Left lung (tissue), 14 donors: ENCODE measurements at places on chromosomes 16 and 17.

- no peak overlapping the region for H3K4me3 ChIP-seq
- H3K27me3 ChIP-seq, result no peaks in the 10 kb centered on the region
- H3K27ac ChIP-seq, result no peak overlapping the region
- DNase-seq, result no peak
Measured at GRCh38 chr16:84609563-84610177, 8.2 kb downstream of the COTL1 start.

- DNase-seq, result peak; percentile 10
- peaks cover 28% of the 10 kb centered on the region for H3K4me1 ChIP-seq
- no peaks in the 10 kb centered on the region for H3K27me3 ChIP-seq
Measured at GRCh38 chr16:56851671-56852400, 13.2 kb upstream of the SLC12A3 start.

- H3K4me1 ChIP-seq, result peaks cover 8% of the 10 kb centered on the region
- peaks cover 5% of the 10 kb centered on the region for H3K36me3 ChIP-seq
- H3K27ac ChIP-seq, result no peak overlapping the region
- DNase-seq, result no peak
Measured at GRCh38 chr17:45103269-45103795, 29.0 kb downstream of the PLCD3 start.

- no peak for DNase-seq
- no peak overlapping the region for H3K27ac ChIP-seq
- no peaks in the 10 kb centered on the region for H3K4me1 ChIP-seq
- no peaks in the 10 kb centered on the region for H3K27me3 ChIP-seq
Measured at GRCh38 chr16:27722207-27722606, 172.3 kb downstream of the KATNIP start.

- peaks cover 12% of the 10 kb centered on the region for H3K36me3 ChIP-seq
- peak; percentile 14 for DNase-seq
- no peaks in the 10 kb centered on the region for H3K4me1 ChIP-seq
- H3K4me3 ChIP-seq, result no peak overlapping the region
- no peaks in the 10 kb centered on the region for H3K27me3 ChIP-seq
Measured at GRCh38 chr17:72898725-72899124, 193.8 kb downstream of the SLC39A11 start.

DNA sequence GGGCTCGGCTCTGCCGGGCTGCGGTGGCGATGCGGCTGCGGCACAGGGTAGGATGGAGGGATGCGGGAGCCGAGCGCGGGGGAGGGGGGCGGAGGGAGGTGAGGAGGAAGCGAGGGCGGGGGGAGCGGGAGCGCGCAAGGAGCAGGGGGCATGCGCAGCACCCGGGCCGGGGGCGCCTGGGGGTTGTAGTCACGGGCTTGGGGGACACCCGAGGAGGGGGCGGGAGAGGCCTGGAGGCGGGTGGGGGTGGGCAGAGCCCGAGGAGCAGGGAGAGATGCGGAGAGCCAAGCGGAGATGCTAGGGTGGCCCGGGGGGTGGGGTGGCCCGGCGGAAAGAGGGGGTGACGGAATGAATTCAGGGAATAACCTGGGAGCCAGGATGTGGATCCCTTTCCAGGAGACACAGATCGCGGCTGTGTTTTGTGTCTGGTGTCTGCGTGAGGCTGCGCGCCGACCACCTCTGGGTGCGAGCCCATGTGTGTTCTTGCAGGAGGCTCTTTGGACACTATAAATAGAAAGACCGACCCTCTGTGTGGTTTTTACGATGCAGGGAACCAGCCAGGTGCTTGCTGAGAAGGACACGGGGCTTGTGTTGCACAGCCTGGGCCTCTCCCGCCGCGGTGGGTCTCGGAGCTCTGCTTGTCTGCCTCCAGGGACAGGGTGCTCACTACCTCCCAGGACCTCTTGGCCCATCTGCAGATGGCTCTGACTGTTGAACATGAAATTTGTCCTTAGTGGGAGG lies at the start of gene STX1B:
TSS of gene STX1B (minus strand) at position 54 of the 741 bp plus-strand sequence. CDS start 242 bp downstream, outside the sequence.
- DNase-seq, result no peak
- peaks cover 38% of the 10 kb centered on the region for H3K27me3 ChIP-seq

DNA sequence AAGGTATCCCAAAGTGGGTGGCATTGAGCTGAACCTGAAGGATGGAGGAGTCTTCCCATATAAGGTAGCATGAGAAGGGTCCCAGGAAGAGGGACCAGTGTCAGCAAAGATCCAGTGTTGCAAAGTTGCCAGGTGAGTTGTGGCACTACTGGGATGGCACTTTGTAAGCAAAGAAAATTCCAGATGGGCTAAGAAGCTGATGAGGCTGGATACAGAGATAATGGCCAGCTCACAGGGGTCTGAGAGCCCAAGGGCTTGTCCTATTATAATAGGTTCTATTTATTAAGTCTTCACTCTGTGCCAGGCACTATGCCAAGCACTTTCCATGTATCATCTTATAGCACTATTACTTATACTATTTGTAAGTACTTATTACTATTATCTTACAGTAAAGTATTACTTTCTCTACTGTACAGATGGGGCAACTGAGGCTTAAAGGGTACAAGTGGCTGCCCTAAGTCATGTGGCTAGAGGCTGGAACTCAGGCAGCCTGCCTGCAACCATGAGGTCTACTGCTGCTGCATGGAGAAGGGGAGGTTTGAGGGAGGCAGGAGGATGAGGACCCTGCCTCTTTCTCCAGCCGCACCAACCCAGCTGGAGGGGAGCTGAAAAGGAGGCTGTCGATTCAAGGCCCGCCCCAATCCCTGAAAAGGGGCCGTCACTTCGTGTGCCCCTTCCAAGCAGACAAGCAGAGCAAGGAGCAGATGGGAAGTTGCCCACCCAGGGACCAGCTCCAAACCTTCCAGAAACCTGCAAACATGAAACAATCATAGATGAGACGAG lies 86.5 kb downstream of the C16orf78 start:
- no peak overlapping the region for H3K4me3 ChIP-seq
- DNase-seq, result no peak
- peaks cover 24% of the 10 kb centered on the region for H3K27me3 ChIP-seq
- H3K27ac ChIP-seq, result no peak overlapping the region

DNA sequence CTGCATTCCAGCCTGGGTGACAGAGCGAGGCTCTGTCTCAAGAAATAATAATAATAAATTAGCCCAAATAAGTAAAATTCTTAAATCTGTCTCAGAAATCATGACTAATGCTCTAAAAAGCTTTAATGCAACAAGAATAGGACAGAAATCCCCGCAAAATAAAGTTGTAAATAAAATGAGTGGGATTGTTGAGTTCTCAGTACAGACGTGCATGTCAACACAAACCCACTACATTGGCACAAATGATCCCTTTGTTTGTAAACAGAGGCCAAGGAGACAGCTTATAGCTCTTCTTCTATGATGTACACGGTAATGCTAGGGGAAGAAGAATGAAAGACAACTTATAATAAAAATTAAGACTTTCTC lies 6.0 kb downstream of the STAT5B start:
- peaks cover 3% of the 10 kb centered on the region for H3K4me1 ChIP-seq
- H3K4me3 ChIP-seq, result no peak overlapping the region
- no peaks in the 10 kb centered on the region for H3K27me3 ChIP-seq
- no peaks in the 10 kb centered on the region for H3K36me3 ChIP-seq
- no peak for DNase-seq

- no peak overlapping the region for H3K4me3 ChIP-seq
- peaks cover 37% of the 10 kb centered on the region for H3K27me3 ChIP-seq
- DNase-seq, result no peak
- no peak overlapping the region for H3K27ac ChIP-seq
Measured at GRCh38 chr17:74853669-74854068, 6.0 kb downstream of the GRIN2C start.

DNA sequence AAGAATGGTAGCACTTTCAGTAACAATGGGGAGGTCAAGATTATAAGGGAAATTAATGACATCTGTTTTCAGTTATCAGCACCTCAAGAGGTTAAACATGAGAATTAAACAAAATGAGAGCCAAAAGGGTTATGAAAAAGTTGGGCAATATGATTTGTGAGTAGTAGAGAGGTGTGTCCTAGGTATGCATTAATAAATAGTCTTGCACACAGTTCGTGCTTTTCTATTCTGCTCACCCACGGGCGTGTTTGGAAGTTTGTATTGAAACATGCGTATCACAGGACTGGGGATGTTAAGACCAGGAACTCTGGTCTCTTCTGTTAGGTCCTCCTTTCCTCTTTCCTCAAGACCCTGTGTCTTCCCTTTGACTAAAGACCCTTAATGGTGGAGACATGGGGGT lies 6.0 kb downstream of the BPTF start:
- no peaks in the 10 kb centered on the region for H3K36me3 ChIP-seq
- H3K27ac ChIP-seq, result no peak overlapping the region
- no peak for DNase-seq
- peaks cover 75% of the 10 kb centered on the region for H3K4me1 ChIP-seq
- no peak overlapping the region for H3K4me3 ChIP-seq

GRCh38 chr16:85075236-85075924 lies 36.9 kb downstream of the CIBAR2 start:
- no peaks in the 10 kb centered on the region for H3K36me3 ChIP-seq
- H3K27me3 ChIP-seq, result no peaks in the 10 kb centered on the region
- no peak overlapping the region for H3K4me3 ChIP-seq
- no peaks in the 10 kb centered on the region for H3K4me1 ChIP-seq
- no peak for DNase-seq
- H3K27ac ChIP-seq, result no peak overlapping the region

DNA sequence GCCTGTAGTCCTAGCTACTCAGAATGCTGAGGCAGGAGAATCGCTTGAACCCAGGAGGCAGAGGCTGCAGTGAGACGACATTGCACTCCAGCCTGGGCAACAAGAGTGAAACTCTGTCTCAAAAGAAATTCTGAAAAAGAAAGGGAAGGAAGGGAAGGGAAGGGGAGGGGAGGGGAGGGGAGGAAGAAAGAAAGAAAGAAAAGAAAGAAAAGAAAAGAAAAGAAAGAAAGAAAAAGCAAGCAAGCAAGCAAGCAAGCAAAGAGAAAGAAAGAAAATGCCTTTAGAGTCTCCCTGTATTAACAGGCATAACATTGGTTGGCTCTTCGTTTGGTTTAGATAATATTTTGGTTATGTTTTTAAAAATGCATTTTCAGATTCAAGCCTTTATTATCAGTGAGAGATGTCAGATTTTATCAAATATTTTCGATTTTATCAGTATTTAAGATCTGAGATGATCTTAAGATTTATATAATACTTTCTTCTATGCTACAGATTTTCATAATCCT lies 281.1 kb downstream of the NPIPA8 start:
- H3K27me3 ChIP-seq, result peaks cover 8% of the 10 kb centered on the region
- no peak for DNase-seq
- H3K4me1 ChIP-seq, result no peaks in the 10 kb centered on the region
- no peak overlapping the region for H3K27ac ChIP-seq

GRCh38 chr16:89507214-89507833 lies 879 bp upstream of the SPG7 start:
- peak overlapping the region; percentile 82 for H3K27ac ChIP-seq
- no peak for DNase-seq
- H3K4me1 ChIP-seq, result peaks cover 22% of the 10 kb centered on the region
- no peaks in the 10 kb centered on the region for H3K27me3 ChIP-seq
- peak overlapping the region; percentile 97 for H3K4me3 ChIP-seq

- no peaks in the 10 kb centered on the region for H3K36me3 ChIP-seq
- H3K27me3 ChIP-seq, result no peaks in the 10 kb centered on the region
- H3K4me3 ChIP-seq, result no peak overlapping the region
- no peak overlapping the region for H3K27ac ChIP-seq
- H3K4me1 ChIP-seq, result no peaks in the 10 kb centered on the region
- DNase-seq, result no peak
Measured at GRCh38 chr16:78642621-78643285, 543.3 kb downstream of the WWOX start.

GRCh38 chr17:50638606-50638965 lies 3.9 kb downstream of the ABCC3 start:
- peaks cover 36% of the 10 kb centered on the region for H3K4me1 ChIP-seq
- no peak for DNase-seq
- no peaks in the 10 kb centered on the region for H3K36me3 ChIP-seq
- no peak overlapping the region for H3K4me3 ChIP-seq
- peak overlapping the region; percentile 60 for H3K27ac ChIP-seq
- H3K27me3 ChIP-seq, result no peaks in the 10 kb centered on the region

DNA sequence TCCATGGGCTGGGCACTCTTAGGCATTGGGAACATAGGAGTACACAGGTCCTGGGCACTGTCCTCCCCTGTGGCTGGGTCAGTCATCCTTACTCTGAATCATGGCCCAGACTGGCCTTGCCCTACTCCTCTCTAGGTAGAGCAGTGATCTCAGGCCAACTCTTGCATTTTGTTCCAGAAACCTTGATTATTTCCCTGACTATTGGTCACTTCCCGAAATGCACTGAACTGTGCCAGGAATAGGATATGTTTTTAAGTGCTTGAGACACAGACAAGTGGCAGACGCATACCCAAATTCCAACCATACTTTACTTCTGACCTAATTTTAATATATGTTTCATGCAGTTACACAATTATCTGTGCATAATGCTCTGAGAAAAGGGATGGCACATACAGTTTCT lies 10.3 kb downstream of the KRABD2 start:
- H3K27ac ChIP-seq, result no peak overlapping the region
- H3K27me3 ChIP-seq, result no peaks in the 10 kb centered on the region
- no peak for DNase-seq
- H3K4me3 ChIP-seq, result no peak overlapping the region
- H3K36me3 ChIP-seq, result no peaks in the 10 kb centered on the region
- H3K4me1 ChIP-seq, result no peaks in the 10 kb centered on the region

GRCh38 chr16:70746708-70747424 lies 54.1 kb downstream of the VAC14 start:
- H3K27ac ChIP-seq, result peak overlapping the region; percentile 85
- H3K27me3 ChIP-seq, result no peaks in the 10 kb centered on the region
- H3K36me3 ChIP-seq, result no peaks in the 10 kb centered on the region
- peaks cover 78% of the 10 kb centered on the region for H3K4me1 ChIP-seq
- DNase-seq, result peak; percentile 63

DNA sequence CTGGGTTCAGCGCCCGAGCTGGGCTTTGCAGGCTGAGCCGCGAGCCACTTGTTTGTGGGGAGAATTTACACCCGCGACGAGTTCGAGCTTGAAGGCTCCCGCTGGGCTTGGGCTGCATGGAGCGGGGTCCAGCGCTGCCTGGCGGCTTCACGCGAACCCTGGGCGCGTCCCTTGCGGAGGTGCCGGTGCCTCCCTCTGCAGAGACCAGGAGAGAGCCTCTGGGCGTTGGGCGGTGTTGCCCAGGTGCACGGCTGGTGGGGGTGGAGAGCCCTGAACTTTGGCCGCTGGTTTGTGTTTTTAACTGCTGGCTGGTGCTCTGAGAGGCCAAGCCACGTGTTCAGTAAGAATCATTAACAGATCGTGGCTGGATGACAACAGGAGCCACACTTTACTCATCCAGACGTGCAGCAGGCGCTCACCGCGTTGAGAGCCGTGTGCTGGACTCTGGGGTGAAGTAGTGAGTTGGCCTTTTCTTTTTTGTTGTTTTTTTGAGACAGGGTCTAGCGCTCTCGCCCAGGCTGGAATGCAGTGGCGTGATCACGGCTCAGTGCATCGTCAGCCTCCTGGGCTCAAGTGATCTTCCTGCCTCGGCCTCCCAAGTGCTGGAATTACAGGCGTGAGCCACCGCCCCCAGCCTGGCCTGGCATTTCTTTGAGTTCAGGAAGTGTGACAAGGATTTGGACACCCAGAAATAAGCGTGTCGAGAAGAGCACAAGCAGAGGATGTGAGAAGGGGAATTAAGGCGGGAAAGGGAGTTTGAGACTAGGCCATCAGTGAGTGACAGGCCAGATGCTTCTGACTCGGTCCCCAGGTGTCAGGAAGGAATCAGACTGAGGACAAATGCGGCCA lies 827 bp downstream of the CDK10 start:
- H3K27ac ChIP-seq, result peak overlapping the region; percentile 80
- DNase-seq, result no peak
- H3K4me1 ChIP-seq, result peaks cover 8% of the 10 kb centered on the region
- no peaks in the 10 kb centered on the region for H3K27me3 ChIP-seq
- H3K4me3 ChIP-seq, result peak overlapping the region; percentile 71
- H3K36me3 ChIP-seq, result no peaks in the 10 kb centered on the region
